ENCODE measurements at places on chromosomes 7 and 10. TPM values are rescaled to one million over a fixed set of nuclear protein-coding genes. Genes with fewer than 3 reads are reported as not detected.

DNA sequence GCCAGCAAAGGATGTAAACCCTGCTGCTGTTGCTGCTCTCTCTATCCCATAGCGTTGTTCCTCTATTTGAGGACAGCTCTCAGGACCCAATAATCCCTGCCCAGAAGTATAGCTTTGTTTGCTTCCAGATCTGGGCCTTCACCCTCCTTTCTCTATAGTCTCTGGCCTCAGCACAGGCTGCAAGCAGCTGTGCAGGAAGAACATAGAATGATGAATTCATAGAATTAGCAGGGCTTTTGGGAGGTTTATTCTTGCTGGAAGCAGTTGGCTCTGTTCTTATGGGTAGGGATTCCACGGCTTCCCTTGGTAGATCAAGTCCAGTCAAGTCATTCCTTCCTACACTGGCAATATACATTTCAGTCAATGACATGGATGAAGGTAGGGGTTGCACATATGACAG lies 354.7 kb downstream of the HPSE2 start:
- DNase-seq = no peak

- no peak for DNase-seq
Measured at GRCh38 chr7:93938293-93938692, 16.8 kb downstream of the GNG11 start.

Gene STEAP4
- 15.2 TPM for polyA plus RNA-seq

DNA sequence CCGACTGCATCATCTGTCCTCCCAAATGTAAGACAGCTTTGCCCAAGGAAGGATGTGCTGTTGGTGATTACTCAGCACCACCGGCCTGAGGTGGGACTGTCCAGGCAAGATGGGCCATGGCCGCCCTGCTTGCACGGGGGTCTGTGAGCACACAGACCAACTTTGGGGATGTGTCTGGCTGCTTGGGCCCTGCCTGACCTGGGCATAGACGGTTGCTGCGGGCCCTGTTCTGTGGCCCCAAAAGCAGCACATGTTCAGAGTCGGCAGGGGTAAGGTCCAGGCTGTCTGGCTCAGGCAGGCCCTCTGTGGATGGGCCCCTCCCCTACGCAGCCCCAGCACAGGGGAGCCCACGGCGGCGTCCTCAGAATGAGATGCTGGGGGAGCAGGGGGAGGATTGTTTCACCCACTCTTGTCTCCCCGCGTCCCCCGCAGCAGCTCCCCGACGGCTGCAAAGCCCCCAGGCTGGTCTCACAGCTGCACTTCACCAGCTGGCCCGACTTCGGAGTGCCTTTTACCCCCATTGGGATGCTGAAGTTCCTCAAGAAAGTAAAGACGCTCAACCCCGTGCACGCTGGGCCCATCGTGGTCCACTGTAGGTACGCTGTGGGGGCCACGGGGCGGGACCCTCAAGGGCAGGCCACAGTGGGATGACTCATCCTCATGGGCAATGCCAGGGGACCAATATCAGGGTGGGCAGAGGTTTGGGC lies 58.4 kb downstream of the MKI67 start:
- DNase-seq = no peak

Gene LAMB1
- polyA plus RNA-seq = 43.1 TPM

Gene KLF6
- polyA plus RNA-seq = 41.5 TPM

Gene FHIP2A
- 44.8 TPM for polyA plus RNA-seq

Gene KCNH2
- polyA plus RNA-seq = 82.5 TPM

GRCh38 chr7:87784424-87784823 lies 91.7 kb downstream of the SLC25A40 start:
- DNase-seq = no peak

GRCh38 chr10:76840802-76841201 lies 796.8 kb downstream of the KCNMA1 start:
- no peak for DNase-seq

Gene NME8
- 25.3 TPM for polyA plus RNA-seq

GRCh38 chr7:65475040-65475726 lies 101.5 kb downstream of the ZNF92 start:
- DNase-seq = no peak

GRCh38 chr10:132389433-132390169 lies 7.4 kb upstream of the PWWP2B start:
- no peak for DNase-seq

Gene AKR1C4
- 1.9 TPM for polyA plus RNA-seq

DNA sequence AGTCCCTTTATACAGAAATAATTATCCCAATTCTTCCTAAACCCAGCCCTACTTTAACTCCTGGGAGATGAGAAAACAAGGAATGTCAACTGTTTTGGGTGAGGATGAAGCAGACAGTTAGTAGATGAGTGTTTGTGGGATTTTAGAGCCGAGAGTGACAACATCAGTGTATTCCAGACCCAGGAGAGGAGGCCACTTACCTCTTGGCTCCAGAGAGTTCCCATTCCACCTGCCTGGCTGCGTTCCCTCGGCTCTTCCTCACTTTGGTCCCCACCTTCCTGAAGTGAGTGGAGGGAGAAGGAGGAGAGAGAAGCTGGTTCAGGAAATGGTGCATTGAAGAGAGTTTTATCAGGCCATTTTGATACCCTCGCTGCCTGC lies 579 bp downstream of the KEL start:
- no peak for DNase-seq

GRCh38 chr10:4069491-4069890 lies 284.5 kb upstream of the KLF6 start:
- DNase-seq = no peak

Gene FGFBP3
- 0.82 TPM for polyA plus RNA-seq

GRCh38 chr7:67496589-67496988 lies 500.0 kb downstream of the TYW1 start:
- DNase-seq = no peak

DNA sequence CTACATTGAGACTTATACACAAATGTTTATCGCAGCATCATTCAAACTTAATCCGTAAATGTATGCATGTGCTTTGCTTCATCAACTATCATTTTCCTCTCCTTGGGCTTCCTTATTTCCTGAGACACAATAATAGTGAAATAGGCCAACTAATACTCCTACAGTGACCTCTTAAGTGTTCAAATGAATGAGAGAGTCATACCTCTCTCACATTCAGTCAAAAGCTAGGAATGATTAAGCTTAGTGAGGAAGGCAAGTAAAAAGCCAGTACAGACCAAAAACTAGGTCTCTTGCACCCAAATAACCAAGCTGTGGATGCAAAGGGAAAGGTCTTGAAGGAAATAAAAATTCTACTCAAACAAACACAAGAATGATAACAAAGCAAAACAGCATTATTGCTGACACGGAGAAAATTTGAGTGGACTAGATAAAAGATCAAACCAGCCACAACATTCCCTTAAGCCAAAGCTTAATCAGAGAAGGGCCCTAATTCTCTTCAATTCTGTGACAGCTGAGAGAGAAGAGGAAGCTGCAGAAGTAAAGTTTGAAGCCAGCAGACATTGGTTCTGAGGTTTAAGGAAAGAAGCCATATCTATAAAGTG lies 72.3 kb downstream of the GLCCI1 start:
- DNase-seq = no peak

GRCh38 chr10:109928475-109928891 lies 5.2 kb upstream of the XPNPEP1 start:
- no peak for DNase-seq

DNA sequence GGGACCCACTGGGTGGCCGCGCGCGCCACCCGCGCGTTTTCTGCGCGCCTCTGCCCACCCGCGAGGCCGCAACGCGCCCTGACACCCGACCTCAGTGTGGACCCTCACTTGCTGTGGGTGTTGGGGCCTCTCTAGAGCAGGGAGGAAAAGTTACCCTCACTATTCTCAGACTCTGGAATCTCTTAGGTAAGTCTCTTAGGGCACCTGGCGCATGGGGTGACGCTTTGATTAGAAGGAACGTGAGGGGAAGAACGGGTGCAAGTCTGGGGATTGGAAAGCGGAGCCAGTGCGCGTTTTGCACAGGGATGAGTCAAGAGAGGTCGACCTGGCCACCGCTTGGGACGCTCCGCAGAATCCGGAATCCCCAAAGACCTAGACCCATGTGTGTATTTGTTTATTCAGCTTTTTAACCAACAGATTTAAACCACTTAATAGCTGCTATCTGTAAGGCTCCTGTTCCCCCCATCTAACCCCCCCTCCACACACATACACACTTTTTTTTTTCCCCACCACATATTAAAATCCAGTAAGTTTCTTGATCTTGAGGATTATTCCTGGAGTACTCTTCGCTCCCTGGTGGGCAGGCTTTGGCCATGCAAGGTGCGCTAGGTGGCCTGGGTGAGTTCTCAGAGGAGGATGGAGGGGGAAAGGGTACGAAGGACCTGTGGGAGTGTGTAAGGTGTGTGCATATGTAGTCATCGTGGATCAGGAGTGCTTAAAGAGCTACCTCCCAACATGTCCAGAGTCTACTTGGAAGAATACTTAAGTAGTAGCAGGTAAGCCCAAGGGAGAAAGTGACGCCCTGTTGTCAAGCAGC lies 169.1 kb upstream of the PPP1R3A start:
- peak; percentile 24 for DNase-seq

Gene MOGAT3
- polyA plus RNA-seq = not detected

Gene GHRHR
- 2.1 TPM for polyA plus RNA-seq

DNA sequence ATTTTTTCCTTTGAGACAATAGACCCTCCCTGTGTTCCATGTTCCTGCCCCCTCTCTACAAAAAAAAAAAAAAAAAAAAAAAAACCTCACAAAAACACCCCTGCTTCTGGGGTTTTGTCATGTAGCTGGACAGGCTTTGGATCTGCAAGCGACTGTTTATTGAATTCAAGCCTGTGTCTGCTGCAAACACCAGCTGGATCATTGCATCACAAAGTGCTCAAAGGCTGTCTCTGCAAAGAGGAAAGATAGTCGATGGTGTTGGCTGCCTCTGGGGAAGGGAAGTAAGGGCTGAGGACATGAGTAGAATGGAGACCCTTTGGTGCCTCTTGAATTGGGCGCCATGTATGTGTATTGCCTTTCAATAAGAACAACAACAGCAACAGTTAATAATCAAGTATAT lies 471.2 kb downstream of the PLXNA4 start:
- DNase-seq = no peak

- no peak for DNase-seq
Measured at GRCh38 chr7:3243256-3243655, 57.8 kb upstream of the SDK1 start.

Gene ADAM8
- 3.5 TPM for polyA plus RNA-seq

Gene PRKCQ
- 2.9 TPM for polyA plus RNA-seq

GRCh38 chr7:100430493-100431285 lies 1.1 kb downstream of the MEPCE start:
- DNase-seq = no peak

Gene MLXIPL
- 34.2 TPM for polyA plus RNA-seq

DNA sequence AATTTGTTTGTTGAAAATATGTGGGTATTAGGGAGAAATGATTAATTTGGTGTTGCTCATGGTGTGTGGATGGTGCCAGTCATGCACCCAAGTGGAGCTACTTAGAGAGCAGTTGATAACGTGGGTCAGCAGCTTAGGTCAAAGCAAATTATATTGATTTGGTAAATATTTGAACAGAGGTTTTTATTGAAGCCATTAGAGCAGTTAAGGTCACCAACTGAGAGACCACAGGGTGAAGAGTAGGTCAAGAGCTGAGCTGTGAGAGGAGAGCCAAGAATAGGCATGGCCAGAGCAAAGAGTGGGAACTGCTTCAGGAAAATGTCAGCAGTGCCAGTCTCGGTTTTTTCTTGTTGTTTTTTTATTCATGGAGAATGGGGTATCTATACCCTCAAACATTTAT lies 97.9 kb downstream of the TMEM168 start:
- no peak for DNase-seq

Gene OR6B1
- polyA plus RNA-seq = 0.53 TPM

DNA sequence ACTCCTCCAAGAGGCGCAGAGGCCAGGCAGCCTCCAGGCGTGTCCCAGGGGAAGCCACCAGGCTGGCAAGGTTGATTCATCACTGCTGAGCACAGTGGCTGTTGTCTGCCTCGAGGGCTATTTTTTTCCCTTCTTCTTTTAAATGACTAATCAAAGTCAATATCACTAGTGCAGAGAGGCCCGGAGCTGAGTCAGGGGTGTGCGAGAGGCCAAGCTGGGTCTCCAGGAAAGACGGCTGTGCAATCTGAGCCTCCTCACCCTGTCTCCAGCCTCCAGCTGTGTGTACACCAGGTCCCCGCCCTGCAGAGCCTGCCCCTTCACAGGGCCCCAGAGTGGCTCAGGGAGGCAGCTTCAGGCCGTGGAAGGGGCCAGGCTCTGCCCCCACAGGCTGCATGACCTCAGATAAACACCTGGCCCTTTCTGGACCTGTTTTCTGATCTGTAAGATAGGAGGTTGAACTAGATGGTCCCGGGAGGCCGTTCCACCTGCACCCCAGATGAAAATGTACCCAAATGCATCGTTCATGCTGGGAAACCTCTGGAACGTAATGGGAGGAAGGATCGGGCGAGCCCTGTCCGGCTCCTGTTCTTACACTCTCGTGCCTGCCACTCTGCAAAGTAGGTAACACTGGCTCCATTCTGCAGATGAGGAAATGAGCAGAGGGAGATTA lies 3.7 kb downstream of the STX1A start:
- DNase-seq = no peak

DNA sequence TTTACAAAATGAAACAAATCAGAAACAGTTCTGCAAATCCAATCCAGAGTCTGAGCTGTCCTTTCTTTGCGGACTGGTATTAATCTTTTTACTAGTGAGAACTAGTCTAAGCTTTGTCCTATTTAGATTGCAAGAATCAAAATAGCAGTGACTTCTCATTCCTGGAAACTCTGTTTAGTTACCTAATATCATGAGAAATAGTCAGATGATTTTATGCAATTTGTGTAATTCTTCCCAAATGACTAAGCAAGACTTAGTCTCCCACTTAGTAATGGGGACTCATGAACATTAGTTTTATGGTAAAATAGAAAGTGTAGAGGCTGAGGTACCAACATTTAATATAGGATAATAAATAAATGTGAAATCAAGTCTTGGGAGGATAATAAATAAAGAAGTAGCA lies 341.3 kb downstream of the DNAJB9 start:
- DNase-seq = no peak

GRCh38 chr7:70698219-70698832 lies 433.6 kb upstream of the GALNT17 start:
- DNase-seq = peak; percentile 53

DNA sequence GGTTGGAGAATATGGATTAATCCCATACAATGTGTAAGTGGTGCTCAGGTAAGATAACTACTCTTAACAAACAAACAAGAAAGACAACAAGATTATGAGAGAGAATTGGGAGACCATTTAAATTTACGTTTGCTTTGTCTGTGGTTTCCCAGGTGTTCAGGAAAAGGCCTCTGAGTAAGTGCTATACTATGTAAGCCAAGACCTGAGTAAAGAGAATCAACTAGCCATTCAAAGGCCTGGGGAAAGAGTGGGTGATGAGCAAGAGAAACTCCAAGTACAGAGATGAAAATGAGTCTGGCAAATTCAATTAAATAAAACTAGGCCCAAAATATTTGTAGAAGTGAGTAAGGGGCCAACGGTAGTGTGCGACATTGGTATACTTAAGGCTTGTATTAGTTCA lies 9.9 kb downstream of the CSTF2T start:
- no peak for DNase-seq

GRCh38 chr10:89615112-89615511 lies 29.9 kb downstream of the PANK1 start:
- DNase-seq = no peak

DNA sequence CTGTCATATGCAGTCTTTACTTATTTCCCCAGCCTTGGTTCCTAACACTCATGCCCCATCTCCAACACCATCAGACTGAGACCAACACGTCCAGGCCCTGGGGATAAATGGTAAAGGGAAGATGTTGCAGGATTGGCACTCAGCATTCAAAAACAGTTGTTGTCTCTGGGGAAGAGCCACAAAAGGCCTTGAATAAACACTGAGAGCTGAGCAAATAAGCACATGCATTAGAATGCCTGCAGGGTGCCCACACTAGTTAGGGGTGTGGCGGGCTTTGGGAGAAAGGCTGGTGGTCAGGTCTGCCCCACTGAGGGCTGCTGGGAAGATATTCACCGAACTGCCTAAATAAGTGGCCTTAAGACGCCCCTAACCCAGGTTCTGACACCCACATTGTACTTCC lies 391.0 kb downstream of the GFRA1 start:
- no peak for DNase-seq

Gene SLC18A3
- polyA plus RNA-seq = not detected

Gene ADAM12
- polyA plus RNA-seq = 2.8 TPM

Measured in testis (tissue), 5 donors.